ENCODE measurements at places on chromosomes 2 and 18.

- DNase-seq: no peak
Observed at GRCh38 chr2:72340665-72341064, 193.0 kb upstream of the CYP26B1 start.

- no peak for DNase-seq
Observed at GRCh38 chr18:65352186-65352585, 398.6 kb upstream of the CDH7 start.

GRCh38 chr18:49094979-49095632 lies 144.3 kb upstream of the SMAD7 start:
- no peak for DNase-seq

GRCh38 chr2:46116553-46116991 lies 180.6 kb upstream of the EPAS1 start:
- no peak for DNase-seq

- no peak for DNase-seq
Observed at GRCh38 chr18:11046140-11046539, 103.2 kb downstream of the PIEZO2 start.

DNA sequence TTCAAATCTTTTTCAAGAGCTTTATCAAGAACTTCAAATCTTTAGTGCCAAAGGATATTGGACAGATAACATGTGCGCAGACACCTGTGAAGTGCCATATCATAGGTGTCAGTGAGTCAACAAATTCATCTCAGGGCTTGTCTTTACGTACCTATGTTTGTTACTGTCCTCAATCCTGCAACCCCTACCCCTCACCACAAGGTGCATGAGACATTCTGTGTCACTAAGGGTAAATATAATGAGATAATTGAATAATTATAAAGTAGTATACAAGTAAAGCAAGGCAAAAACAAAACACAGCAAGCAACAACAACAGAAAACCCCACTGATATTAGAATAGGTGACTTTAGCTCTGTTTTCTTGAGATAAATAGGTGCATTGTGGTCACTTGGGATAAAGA lies 1495.8 kb upstream of the TMEFF2 start:
- no peak for DNase-seq

- DNase-seq: no peak
Observed at GRCh38 chr2:24836206-24836605, 43.0 kb downstream of the CENPO start.

GRCh38 chr18:12973562-12974213 lies 17.5 kb upstream of the CEP192 start:
- DNase-seq: no peak

- DNase-seq: no peak
Observed at GRCh38 chr18:73669297-73669696, 478.3 kb downstream of the FBXO15 start.
